ENCODE measurements at places on chromosomes 5 and 9.

DNA sequence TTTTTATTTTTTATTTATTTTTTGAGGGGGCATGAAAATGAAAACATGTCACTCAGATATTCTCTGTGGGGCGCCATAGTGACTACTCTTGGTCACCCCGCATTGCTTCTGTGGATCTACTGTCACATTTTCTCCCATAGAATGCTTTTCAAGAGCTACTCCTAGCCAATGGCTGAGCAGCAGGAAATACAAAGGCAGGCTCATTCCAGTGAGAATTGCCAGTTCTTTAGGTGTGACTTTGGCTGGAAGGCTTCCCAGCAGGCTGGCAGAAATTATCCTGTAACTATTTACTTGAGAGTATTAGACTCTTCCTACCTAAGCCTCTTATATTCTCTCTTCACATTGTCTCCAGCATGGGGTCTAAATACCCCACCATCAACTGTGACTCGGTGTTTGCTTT is 21.0 kb upstream of the PTPRD start:
- DNase-seq = no peak

DNA sequence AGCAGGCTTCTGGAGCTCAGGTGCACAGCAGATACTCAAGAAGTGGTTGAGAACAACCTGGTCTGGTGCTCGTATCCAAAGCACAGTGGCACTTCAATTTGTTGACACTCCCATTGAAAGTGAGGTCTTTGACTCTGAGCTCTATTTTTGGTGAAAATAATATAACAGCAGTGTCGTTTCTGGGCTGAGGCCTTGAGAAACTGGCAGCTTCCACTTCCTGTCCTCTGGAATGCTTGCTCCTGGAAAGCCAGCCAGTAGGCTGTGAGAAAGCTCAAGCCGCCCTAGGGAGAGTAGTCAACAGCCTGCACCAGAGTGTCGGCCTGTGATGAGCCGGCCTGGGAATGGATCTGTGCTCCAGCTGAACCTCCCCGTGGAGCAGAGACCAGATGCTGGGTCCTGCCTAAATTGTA is 6.8 kb upstream of the SUSD3 start:
- DNase-seq = no peak

DNA sequence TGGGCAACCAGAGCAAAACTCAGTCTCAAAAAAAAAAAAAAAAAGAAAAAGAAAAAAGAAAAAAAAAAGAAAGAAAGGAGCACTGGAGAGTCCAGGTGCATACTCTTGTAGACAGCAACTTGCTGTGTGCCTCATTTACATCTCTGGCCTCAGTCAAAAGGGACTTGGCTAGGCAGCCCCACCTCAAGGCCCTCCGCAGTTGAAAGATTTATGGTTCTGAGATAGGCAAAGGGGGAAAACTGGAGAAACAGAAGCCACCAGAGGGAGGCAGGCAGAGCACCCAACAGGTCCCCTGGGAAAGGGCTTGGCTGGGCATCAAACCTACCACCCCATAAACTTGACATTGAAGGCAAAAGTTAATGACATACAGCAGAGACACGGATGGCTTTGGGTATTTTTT is 6.1 kb downstream of the ORM2 start:
- DNase-seq = no peak

DNA sequence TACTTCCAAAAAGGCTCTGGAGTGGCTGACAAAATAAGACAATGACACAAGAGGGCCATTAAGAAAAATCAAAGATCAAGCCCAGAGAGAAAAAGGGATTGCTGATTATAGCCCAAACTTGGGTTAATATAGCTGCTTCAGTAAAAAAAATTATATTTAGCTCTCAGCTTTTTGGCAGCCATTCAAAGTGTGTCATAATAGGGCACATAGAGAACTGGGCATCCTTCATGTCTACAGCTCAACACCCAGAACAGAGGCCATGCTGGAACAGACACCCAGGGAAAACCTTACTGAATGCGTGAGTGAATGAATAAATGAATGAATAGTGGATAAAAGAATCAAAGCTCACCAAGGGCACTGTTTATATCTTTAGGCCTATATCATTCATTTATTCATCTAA is 110.1 kb downstream of the SLIT3 start:
- no peak for DNase-seq

- peak; percentile 61 for DNase-seq
These were observed at the start of gene CHSY3 for GRCh38 chr5:129904102-129904666. Gene CHSY3 (plus strand): TSS chr5:129904465.

- peak; percentile 78 for DNase-seq
These were observed 5.0 kb upstream of the RNF44 start for GRCh38 chr5:176542135-176542595.

- DNase-seq = no peak
These were observed 68.5 kb upstream of the RAI14 start for GRCh38 chr5:34587355-34588241.

DNA sequence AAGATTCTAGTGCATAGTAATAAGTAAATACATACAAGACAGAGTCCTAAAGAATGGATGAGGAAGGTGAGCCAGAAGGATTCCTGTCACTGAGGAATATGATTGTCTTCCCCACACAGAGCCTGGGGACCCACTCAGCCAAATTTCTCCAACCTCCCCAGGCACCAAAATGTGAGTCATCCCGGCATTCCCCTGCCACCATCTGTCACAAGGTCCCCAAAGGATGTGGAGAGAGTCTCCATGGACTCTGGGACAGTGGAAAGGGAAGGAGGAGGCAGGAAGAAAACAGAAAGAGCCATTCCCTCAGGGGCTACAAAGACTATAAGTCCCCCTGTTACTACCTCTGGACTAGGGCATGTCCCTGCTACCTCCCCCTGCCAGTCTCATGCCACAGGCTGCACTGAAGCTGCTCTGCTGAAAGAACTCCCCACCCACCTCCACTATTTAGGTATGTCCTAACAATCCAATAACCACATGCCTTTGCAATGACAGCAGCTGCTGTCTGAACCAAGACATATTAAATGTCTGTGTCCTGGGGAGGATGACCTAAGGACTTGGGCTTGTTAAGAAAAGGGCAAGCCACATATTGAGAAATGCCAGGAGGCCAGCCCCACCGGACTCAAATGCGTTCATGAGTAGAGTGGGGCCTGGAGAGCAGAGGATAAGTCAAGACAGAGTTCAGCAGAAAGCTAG is 10.7 kb upstream of the OR5C1 start:
- no peak for DNase-seq

- no peak for DNase-seq
These were observed 43.0 kb upstream of the FLT4 start for GRCh38 chr5:180692429-180692828.

GRCh38 chr9:108743901-108744371 is 111.8 kb downstream of the ACTL7B start:
- no peak for DNase-seq

GRCh38 chr9:81083854-81084512 is 605.4 kb downstream of the TLE1 start:
- no peak for DNase-seq

- DNase-seq = no peak
These were observed 95.1 kb upstream of the FCN2 start for GRCh38 chr9:134785325-134786108.

DNA sequence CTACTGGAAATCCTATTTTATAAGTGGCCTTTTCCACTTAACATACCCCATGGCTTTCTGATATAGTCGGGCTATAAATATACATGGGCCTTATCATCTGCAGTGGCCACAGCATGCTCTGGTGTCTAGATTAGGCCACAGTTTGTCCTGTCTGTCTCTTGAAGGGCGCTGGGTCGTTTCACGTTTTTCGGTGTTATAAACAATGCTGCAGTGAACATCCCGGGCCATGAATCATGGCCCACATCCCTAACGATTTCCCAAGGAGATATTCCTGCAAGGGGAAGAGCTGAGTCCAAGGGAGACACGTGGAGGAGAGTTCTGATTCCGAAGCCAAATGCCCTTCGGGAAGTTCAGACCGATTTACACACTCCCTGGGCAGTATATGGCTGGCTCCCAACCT is 8.4 kb downstream of the PLPP7 start:
- no peak for DNase-seq

DNA sequence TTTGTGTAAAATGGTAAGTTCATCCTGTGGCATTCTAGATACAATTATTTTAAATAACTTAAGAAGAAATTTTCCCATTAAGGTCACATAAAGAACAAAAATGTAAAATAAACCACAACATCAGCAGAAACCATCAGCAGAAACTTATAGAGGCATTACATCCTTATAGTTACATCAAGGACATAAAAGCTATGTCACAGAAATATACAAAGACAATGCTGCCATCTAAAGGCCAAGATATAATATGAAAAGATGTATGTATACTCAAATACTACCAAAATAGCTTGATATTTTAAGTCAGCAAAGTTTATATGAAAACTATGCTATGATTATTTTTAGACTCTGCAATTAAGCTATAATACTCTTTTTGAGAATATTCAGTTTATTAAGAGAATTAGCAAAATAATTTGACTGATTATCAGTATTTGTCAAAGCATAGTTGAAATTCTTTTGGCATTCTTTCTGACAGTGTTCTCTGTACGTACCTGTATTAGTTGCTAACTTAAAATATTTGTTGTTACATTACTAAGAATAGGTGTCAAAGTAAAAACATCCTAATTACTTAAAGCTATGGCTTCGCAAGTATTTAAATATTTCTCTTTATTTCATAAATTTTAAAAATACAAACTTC is 36.2 kb downstream of the FBXL17 start:
- DNase-seq = no peak

DNA sequence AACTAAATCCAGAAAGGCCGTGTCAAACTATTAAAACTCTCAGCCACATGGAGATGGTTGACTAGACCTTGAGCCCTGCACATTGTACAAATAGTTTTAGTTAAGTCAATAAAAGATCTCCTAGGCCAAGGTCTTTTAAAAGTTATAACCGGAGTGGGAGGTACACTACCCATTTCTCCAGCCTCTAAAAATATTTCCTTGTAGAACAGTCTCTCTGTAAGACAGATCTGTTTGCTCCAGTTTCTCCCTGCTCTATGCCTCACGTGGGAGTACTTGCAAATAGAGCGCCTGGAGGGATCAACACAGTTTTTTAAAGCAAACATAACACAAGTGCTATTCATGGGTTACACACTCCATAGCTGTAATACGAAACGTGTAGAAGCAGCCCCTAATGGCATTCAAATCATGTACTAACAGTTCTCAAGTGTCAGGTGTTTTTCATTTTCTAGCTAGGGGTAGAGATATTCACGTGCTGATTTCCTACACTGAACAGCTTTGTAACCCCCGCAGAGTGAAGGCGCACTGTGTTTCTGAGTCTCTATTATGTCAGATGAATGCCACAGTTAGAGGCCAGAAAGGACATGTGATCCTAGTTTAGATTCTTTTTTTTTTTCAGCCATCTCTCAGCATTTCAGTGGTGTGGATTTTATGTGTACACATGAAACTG is 703.4 kb upstream of the GRAMD2B start:
- no peak for DNase-seq

GRCh38 chr5:151148583-151148982 is 9.0 kb downstream of the ANXA6 start:
- DNase-seq = no peak

DNA sequence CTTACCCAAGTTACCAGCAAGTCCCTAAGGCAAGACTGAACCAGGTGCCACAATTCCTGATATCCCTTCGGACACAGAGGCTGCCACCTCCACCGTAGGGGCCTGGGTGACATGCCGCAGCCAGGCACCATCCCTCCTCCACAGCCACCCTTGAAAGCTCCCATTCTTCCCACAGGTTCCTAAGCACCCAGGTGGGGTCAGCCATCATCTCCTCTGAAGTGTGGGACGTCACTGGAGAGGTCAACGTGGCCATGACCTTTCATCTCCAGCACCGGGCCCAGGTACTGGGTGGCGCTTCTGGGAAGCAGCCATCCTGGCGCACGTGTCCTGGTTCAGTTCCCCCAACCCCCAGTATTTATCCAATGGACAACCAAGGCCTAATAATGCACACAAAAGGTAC is 8.2 kb downstream of the ADGRD2 start:
- no peak for DNase-seq

DNA sequence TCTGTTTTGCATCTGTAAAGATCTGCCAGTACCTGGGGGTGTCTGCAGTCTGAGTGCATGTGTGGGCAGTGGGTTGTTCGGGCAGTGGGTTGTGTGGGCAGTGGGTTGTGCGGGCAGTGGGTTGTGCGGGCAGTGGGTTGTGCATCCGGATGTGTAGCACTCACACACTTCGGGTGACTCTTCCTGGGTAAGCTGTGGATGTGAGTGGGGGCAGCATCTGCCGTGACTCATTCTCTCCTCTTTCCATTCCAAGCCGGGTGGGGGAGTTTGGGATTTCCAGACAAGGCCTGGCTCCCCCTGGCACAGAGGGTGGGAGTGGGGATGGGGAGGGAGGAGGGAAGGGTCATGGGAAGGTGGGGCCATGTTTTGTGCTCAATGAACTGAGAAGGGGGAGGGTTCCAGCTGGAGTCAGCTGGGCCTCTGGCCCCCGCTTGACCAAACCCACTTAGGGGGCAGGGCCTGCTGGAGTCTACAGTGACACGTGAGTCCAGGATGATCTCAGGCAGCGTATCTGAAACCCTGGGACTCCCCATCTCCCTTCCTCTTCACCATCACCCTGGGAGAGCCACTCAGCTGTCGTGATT is 8.3 kb downstream of the CRB2 start:
- DNase-seq = no peak

DNA sequence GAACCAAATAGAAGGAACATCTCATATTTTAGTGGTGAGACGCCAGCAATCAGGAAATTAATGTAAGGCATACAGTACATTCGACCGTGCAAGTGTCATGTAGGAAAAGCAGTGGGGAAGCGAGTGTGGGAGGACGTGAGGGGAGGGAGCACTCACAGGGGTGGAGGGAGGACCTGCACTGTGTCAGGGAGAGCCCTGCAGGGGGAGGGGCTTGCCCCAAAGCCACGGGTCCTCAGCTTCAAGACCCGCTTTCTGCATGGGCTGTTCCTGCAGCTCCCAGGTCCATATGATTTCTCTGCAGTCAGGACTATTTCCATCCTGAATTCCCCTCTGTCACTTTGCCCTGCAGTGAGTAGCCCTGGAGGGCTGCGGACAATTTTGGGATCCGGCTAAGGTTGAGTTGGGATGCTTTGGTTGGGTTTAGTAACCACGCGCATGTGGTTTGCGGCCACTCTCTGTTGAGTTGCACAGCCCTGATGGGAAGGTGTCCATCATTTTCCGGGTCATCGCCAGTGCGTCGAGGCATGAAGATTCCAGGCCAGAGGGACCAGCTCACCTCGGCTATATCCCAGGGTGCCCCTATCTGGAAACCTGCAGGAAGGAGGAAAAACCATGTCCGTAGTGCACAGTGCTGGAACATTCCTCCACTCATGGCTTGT is 61.9 kb downstream of the IRX1 start:
- no peak for DNase-seq

DNA sequence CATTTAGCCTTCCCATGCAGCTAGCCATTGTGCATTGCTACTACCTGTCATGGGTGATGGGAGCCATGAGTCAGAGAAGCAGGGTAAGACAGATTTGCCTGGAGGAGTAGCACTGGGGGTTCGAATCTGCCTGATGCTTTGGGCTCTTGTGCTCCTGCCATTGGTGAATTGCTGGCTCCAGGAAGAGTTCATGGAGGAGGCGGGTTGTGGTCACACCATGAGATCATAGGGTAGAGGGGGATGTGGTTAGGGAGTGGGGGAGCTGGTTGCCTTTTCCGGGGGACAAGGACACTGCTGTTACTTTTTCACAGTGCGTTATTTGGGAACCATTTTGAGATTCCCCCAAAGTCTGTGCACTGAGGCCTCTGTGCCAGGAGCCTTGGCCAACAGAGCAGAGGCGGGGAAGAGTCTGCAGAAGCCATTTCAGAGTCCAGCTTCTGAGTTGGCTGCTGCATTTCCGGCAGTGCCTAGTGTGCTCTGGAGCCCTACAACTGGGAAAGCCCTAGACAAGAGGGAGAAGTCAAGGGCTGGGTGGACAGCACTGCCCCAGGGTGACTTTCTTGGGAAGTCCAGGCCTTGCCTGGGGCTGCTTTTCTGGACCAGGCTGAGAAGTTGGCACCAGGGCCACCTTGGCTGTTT is 6.2 kb downstream of the ANGPTL2 start:
- no peak for DNase-seq

All from activated CD4-positive, alpha-beta T cell treated with anti-CD3 and anti-CD28 coated beads for 48 hours (primary cell).